ENCODE measurements at places on chromosomes 6 and 20.

- no peak for DNase-seq
Observed at GRCh38 chr6:291697-292505, at the start of gene DUSP22. Gene DUSP22, plus strand, starts transcription at chr6:292487. Its CDS starts 53 bp downstream, at chr6:292540.

- no peak for DNase-seq
Observed at GRCh38 chr6:73393278-73393677, 1.4 kb upstream of the DDX43 start.

GRCh38 chr6:87165185-87165584, 9.8 kb downstream of the ZNF292 start:
- DNase-seq = no peak

DNA sequence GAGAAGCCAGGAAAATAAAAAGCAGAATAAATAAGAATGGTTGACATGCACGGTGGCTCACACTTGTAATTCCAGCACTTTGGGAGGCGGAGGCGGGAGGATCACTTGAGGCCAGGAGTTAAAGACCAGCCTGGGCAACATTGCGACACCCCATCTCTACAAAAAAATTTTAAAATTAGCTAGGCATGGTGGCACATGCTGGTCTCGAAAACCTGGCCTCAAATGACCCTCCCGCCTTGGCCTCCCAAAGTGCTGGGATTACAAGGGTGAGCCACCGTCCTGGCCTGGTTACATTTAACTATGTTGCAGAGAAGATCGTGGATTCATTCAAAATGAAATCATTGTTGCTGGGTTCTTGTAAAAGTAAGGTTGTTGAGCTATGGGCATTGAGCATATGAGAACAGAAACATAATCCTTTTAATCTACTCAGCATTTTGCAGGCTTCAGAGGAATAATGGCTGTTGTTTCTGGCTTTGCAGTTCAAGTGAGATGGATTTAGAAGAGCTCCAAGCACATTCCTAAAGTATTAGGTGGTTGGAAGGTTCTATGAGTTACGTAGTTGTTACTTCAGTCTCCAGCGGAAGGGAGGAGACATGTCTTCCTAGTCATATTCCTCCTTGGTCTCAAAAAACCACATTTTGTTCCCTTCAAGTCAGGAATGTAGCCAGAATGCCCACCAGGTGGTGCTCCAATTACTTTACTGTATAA, 45.6 kb upstream of the RAB23 start:
- DNase-seq = peak; percentile 97

DNA sequence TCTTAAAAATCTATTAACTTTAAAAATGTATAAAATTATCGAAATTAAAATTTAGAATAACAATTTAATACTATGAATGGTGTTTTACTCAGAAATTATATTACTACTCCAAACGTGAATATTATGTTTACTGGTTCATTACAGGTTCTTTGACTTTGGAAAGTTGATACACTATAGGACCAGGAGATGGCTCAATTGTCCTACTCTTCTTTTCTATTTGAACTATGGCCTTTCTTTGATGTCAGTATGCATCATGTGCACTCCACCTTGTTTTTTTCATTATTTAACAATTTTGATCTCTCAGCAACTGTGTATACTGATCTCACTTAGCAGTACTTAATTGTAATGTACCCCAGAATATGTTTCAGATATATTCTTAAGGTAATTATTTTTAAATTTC, 391.5 kb upstream of the MANEA start:
- no peak for DNase-seq

GRCh38 chr6:163324326-163324687, 90.2 kb upstream of the QKI start:
- no peak for DNase-seq

- DNase-seq = no peak
Observed at GRCh38 chr6:156313037-156313436, 464.1 kb upstream of the ARID1B start.

DNA sequence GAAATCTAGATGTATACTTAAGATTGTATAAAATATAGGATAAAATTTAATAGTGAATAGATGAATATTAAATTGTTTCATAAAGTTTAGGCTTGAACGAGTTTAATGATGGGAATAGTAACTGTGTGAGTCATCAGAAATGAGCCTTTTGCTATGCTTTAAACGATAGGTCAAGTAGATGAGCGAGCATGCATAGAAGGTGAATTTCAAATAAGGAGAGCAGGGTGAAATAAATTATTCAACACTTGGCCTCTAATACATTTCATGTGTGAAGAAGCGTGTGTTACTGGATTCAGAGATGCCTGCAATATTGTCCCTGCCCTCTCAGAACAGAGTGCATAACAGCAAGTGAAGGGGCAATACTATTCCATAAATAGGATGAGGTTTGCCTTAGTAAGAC, 74.4 kb upstream of the EYA4 start:
- no peak for DNase-seq

DNA sequence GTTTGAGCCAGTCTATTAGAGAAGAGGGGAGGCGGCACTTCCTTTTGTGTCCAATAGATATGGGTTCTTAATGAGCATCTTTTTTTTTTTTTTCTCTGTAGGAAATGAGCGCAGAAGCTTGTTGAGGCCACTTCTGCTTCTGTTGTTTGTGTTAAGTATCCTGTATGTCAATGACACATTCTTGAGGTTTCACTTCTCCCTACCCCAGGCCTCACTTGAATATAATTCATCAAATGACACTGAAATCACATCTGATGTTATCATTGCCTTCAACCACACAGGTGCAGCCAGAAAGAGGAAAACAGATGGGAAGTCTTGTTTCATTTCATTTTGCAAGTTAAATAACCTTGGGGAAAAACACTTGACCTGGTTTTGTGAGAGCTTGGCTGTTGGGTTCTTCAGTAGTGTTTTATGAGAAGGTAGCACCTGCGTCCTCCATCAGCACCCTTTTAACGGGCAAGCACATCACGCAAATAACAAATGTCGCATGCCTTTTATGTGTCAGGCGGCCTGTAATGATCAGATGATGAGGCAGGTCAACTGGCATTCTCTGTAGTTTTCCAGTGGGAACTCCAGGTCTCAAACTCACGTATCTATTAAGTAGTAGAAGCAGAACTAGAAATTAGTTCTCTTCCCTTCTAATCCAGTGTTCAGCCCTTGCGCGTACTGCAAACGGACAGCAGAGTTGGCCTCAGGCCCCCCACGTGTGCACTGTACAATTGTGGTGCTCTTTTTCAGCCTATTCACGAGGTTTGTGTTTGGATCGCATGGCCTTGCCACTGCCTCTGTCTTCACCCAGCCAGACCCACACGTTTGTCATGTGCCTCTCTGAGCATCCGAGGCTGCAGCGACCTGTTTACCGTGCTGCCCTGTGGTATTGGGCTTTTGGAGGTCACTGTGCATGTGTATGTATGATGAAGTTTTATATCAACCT, 23.5 kb downstream of the PLEKHG1 start:
- DNase-seq = no peak

GRCh38 chr6:72412709-72413044, 209.2 kb upstream of the KCNQ5 start:
- DNase-seq = no peak

- DNase-seq = no peak
Observed at GRCh38 chr6:11702089-11702488, 76.5 kb downstream of the ADTRP start.

- DNase-seq = peak; percentile 44
Observed at GRCh38 chr20:58349570-58349969, 39.5 kb upstream of the VAPB start.

GRCh38 chr6:124961777-124962638, at the start of gene RNF217:
Gene RNF217, plus strand, starts transcription at chr6:124962437. Its CDS starts 108 bp downstream, at chr6:124962545.
- no peak for DNase-seq

- DNase-seq = no peak
Observed at GRCh38 chr6:168559574-168560098, 118.7 kb downstream of the SMOC2 start.

DNA sequence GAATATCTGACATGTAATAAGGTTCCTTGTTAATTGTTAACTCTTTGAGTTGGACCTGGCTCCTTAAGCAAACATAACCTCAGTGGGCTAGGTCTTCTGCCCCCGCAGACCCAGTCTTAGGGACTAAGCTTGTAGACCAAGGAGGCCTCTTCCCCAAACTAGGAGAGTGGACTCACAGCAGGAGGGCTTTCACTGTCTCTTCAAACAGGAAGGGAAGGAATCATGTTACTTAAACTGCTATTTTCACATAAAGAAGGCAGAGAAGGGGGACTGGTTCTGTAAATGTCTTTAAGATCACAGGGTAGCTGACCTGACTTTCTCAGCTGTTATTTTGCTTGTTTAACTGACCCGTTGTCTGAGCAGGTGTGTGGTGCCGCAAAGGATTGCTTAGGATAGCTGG, 34.9 kb upstream of the PRDM1 start:
- DNase-seq = no peak

GRCh38 chr6:130624046-130624445, 203.2 kb upstream of the SMLR1 start:
- no peak for DNase-seq

DNA sequence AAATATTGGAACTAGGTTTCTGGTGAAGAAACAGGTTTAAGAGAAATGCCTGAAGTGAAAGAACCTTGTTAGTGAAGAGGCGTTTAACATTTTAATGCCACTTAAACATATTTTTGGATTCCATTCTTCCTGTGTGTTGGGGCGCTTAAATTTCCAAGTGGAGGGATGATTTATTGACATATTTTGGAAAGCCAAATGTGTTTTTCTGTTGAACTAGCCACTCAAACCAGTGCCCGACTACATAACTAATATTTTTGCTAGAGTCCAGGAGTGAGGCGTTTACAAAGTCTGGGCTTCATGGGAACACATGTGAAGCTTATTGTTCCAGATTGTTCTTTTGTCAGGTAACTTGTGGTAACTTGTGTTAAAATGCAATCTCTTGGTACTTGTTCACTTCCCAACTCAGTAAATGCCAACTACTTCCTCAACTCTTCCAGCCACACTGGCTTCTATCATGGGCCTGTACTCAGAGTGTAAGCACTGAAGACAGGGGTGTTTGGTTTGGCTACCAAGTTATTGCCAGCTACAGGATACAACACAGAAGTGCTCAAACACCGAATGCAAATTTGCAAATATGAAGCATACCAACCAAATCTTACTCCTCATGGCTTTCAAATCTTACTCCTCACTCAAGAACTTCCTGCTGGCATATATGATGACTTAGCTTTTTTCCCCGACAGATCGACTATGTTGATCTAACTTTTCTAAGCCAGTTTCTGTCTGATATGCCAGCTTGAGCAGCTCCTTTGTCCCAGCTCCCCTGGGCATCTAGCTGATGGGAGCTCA, 2.0 kb upstream of the ZNFX1 start:
- DNase-seq = no peak

GRCh38 chr6:113120582-113121285, 736.4 kb upstream of the MARCKS start:
- peak; percentile 65 for DNase-seq

- DNase-seq = no peak
Observed at GRCh38 chr6:37038292-37039198, 33.1 kb downstream of the FGD2 start.

- DNase-seq = no peak
Observed at GRCh38 chr20:17752459-17752858, 52.7 kb downstream of the BANF2 start.

DNA sequence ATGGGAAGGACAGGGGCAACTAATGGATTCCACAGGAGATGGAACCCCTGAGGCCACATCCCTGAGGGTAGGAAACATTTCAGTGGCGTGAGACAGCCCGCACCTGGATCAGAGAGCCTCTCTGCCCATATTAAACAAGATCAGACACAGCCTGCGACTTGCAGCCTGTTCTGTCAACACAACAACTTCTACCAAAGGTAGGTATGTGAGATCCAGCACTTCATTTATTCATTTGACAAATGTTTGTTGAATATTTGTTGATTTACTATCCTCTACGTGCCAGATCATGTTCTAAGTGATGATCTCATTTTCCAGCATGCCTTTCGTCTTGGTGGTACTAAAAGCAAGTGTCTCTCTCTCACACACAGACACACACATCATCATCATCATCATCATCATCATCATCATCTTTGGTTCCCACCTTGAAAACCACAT, 43.2 kb upstream of the NT5E start:
- no peak for DNase-seq

DNA sequence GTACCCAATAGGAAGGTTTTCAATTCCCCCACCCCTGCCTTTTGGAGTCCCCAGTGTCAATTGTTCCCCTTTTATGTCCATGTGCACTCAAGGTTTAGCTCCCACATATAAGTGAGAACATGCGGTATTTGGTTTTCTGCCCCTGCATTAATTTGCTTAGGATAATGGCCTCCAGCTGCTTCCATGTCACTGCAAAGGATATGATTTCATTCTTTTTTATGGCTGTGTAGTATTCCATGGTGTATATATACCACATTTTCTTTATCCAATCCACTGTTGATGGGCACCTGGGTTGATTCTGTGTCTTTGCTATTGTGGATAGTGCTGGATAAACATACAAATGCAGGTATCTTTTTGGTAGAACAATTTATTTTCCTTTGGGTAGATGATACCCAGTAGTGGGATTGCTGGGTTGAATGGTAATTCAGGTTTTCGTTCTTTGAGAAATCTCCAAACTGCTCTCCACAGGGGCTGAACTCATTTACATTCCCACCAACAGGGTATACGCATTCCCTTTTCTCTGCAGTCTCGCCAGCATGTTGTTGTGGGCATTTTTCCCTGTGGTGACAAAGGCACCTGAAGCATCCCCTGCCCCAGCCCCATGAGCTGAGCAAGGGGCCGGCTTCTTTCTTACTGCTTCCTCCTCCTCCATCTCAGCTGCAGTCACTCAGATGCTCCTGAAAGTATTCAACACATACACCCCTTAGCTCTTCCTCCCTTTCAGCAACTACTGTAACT, 66.7 kb downstream of the ELOVL2 start:
- no peak for DNase-seq

DNA sequence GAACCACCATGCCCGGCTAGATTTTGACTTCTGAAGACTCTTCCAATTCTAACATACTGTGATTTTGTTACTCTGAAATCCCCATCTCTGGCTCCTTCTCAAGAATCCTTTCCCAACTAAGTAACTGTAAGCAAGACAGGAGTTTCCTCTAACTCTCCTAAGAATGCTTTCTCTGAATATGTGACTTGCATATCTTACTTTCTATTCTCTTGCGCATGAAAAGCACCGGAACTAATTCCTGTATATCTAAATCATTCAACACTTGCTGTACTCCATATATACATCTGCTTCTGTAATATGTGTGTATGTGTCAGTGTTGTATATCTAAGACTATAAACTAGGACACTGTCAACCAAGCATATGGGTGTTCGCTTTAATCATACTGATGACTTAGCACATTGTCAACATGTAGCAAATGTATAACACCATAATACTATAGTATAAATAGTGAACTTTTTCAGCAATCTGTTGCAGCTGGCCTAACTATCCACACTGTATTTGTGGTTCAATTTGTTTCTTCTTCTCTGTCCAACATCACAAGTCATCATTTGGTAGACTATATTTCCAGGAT, 108.1 kb upstream of the PRDM1 start:
- no peak for DNase-seq

GRCh38 chr6:81634155-81634880, 118.2 kb downstream of the TENT5A start:
- DNase-seq = no peak
